Activated CD8-positive, alpha-beta T cell treated with anti-CD3 and anti-CD28 coated beads for 36 hours (primary cell): ENCODE measurements at places on chromosomes 3 and 15. TPM values are rescaled to one million over a fixed set of nuclear protein-coding genes. Genes with fewer than 3 reads are reported as not detected.

Gene HIGD2B
- total RNA-seq, result 0.27 TPM

Gene GUCA1C
- not detected for total RNA-seq

DNA sequence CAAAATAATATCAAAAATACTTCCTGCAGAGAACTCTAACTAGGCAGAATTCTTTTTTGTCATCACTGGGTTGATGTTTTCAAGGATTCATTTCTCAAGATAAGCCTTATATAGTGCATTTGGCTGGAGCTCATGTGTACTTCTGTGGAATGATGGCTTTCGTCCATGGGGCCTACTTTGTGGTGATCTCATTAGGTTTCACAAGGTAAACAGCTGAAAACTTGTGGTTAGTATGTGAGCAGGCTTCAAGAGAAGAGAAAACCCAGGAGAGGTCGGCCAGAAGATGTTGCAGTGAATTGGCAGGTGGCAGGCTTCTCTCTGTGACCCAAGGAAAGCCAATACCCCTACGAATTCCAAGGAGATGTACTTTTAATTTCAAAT is 121.4 kb upstream of the PHLDB2 start:
- no peak for DNase-seq

DNA sequence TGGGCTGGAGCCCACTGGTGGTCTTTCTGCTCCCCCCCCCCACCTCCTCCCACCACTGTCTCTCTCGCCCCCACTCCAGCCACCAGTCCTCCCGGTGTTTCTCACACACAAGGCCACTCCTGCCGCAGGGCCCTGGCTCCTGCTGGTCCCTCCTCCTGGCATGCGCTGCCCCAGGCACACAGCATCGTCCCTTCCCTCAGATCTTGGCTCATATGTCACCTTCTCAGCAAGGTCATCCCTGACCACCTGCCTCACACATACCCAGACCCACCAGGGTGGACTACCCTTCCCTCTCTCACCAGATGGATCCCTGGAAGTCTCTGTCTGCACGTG is 101.5 kb upstream of the IQSEC1 start:
- no peak for DNase-seq

Gene CHP1
- total RNA-seq, result 31.6 TPM

Gene HERC2
- total RNA-seq, result 32.3 TPM

Gene ZNF80
- 1.8 TPM for total RNA-seq

DNA sequence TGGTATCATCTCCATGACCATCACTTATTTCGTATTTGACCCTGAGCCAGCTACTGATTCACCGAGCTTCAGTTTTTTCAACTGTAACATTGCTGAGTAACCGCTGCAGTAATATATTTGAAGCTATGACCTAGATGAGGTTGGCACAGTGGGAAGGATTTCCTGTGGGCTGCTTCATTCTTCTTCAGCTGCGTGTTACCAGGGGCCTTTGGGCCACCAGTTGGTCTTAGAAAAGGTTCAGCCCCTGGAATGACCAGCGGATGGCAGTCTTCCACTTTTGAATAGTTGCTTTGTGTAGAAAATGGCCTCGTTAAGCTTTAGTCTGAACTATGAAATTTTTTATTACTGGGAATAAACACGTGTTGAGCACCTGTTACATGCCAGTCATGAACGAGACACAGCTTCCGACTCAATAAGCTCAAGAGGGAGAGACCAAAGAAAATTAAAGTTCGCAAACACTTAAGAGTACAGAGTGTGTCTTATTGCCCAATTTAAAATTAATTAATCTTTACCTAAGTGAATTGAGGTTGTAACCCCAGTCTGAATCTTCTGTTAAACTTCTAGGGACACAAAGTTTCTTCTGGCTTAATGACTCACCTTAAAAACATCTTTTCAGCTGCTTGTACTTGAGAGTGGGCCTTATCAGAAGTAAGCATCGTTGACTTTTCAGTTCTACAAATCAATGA is 57.6 kb upstream of the NR2E3 start:
- peak; percentile 48 for DNase-seq

Gene GTF2E1
- total RNA-seq, result 25.9 TPM

GRCh38 chr15:39963786-39964185 is 29.9 kb downstream of the EIF2AK4 start:
- no peak for DNase-seq

DNA sequence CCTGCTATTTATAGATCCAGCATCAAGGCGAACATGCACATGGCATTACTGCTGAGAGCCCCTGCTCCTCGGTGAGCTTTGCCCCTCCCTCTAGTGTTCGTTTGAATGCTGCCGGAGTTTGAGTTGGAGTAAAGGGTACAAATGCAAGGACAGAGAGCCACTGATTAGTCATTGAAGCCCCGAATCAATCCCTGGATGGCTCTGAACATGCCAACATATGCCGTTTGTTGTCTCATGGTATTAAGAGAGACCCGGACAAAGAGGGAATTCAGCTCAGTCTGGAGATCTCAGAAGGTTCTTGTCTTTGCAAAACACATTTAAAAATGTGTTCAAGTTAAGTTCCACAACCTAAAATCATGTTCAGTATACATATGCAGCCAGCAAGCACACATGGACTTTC is 789.2 kb upstream of the NR2F2 start:
- no peak for DNase-seq

Gene CHRNA3
- total RNA-seq, result not detected

Gene DGKG
- total RNA-seq, result 0.18 TPM

GRCh38 chr3:37375184-37376127 is 201.1 kb upstream of the LRRFIP2 start:
- DNase-seq, result no peak

Gene SLC28A2
- not detected for total RNA-seq

DNA sequence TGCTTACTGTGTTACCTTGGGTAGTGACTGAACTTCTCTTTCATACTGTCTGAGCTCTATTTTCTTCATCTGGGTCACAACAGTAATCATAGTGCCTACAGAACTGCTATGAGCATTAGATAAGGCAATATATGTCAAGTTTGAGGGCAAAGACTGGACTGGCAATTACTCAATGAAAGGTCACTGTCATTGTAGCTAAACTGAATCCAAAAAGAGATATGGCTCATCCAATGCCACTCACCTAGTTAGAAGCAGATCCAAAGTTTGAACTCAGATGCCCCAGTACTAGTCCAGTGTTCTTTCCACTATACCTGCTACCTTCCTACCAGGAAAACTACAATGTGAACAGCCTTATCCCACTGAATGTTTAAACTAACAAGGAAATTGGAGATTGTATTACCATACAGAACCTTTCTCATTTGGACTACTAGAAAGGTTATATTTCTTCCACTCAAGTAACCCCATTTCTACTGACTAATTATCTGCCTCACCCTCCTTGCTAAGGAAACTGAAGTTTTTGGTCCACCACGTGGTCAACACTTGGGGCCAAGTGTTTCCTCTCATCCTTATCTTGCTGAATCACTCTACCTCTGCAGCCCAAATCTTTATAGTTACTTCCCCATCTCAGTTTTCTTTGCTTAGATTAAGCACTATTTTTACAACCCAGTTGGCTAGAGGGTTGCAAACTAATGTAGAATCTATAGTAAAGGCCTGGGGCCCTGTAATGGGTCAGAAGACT is 202.3 kb upstream of the LPP start:
- DNase-seq, result peak; percentile 25
